ENCODE measurements at places on chromosomes 1 and 21.

- no peak for DNase-seq
These were observed 14.1 kb downstream of the F5 start for GRCh38 chr1:169572187-169572586.

GRCh38 chr1:235642011-235642942 is 7.3 kb downstream of the GNG4 start:
- peak; percentile 27 for DNase-seq

GRCh38 chr1:184388971-184389370 is 2.1 kb downstream of the C1orf21 start:
- no peak for DNase-seq

GRCh38 chr1:31394584-31395193 is 18.3 kb upstream of the SERINC2 start:
- DNase-seq, result peak; percentile 83

DNA sequence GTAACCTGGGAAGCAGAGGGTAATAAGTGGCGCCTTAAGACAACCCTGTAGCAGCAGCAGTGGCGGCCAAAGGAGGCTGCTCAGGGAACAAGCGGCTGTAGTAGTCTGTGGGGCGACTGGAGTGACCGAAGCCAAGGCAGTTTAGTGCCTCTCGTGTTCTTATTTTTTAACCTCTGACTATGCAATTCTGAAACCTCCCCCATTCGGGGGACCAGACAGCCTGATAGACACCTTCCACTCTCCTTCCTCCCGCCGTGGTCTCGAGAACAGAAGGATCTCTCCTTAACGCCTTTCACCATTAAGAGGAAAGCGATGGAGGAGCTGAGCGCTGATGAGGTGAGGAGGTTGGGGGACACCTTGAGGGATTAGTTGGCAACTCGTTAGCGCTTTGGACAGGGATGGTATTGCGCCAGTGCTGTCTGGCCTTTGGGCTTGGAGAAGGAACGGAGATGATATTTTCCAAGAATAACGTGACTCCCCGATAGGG is 644 bp downstream of the UBE4B start:
- DNase-seq, result no peak

GRCh38 chr21:25409978-25410377 is 197.3 kb downstream of the MRPL39 start:
- DNase-seq, result no peak

GRCh38 chr1:229509576-229509975 is 1.4 kb upstream of the NUP133 start:
- DNase-seq, result no peak

DNA sequence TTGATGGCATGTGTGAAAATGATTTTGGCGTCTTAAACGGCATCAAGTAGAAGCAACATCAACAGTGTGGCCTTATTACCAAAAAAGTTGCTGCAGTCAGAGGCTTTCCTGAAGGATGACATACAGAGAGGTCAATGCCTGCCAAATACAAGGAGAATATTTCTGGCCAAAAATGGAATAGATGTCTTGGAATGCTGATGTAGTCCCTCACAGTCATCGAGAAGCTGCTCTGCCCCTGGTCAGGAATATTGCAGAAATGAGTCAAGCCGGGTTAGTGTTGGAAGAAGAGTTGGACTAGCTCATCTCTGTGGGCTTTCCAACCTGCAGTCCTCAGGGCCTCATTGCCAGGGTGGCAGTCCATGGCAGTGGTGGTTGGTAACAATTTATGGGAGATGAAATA is 42.1 kb downstream of the NOS1AP start:
- no peak for DNase-seq

DNA sequence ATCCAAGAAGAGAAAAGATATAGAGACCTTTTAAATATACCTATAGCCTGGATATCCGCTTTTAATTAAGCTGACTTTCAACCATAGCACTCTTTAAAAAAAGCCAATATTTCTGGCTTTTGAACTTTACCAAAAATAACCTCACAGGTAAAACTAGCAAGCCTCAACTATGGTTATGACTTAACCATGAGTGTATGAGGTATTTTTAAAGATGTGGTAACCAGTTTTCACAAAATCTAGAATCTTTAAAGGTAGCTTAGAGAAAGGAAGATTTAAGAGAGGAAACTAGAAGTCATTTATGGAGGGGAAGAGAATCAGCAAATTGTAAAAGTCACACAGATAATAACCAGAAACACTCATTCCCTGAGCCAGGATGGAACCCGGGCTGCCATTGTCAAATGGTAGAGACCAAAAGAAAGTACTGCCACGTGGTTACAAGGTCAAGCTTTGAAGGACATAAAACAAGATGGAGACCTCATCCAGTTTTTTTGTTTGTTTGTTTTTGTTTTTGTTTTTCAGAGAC is 288.4 kb upstream of the RGS18 start:
- DNase-seq, result no peak

DNA sequence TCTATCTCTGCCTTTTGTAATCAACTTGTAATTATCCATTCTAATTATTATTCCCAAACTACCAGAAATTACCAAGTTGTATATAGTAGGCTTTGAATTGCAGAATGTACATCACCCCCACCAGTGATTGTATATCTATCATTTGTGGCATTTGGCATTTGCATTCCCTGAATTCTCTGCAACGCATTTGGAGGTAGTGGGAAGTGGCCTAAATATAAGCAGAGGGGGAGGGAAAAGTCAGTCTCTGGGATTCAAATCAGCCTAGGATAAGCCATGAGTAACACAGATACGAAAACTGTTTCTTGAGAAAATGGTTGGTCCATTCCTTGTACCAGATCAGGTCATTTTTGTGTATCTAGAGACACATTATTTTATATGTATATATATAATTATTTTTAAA is 20.7 kb downstream of the DDX20 start:
- no peak for DNase-seq

DNA sequence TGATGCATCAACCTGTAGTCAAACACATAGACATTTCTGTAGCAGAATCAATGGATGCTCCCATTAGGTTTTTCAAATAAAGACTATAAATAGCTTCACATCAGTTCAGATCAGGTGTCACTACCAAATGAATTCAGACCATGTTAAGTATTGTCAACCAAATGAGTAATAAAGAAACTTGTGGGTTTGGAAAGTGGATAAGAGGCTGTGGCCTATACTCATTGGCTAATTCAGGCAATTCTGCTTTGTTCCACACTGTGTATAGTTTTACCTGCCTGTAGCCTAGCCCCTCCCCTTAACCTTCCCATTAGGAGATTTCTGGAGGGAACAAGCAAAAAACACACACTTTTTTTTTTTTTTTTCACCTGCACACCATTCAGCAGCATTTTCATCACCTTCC is 321.2 kb downstream of the HLX start:
- no peak for DNase-seq

- DNase-seq, result no peak
These were observed 46.1 kb downstream of the APP start for GRCh38 chr21:26124421-26124833.

DNA sequence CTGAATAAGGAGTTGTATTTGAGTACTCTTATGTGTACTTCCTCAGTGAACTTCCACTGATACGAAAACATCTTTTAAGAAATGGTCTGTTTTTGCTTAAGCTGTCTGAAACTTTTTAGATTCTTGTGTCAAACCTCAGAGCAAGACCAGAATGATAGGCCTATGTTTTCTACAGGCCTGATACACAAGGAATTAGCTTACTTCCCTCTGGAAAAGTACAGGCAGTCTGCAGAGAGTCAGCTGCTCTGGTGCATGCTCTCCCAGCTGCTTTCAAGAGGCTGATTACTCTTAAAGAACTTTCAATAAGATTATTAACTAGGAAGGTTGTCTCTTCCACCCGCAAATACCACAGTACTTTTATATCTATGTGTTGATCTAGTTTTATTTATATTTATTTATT is 9.5 kb downstream of the SNX27 start:
- no peak for DNase-seq

GRCh38 chr1:216616425-216616824 is 106.8 kb downstream of the ESRRG start:
- no peak for DNase-seq

GRCh38 chr1:99749504-99750347 is 16.7 kb downstream of the FRRS1 start:
- DNase-seq, result no peak

DNA sequence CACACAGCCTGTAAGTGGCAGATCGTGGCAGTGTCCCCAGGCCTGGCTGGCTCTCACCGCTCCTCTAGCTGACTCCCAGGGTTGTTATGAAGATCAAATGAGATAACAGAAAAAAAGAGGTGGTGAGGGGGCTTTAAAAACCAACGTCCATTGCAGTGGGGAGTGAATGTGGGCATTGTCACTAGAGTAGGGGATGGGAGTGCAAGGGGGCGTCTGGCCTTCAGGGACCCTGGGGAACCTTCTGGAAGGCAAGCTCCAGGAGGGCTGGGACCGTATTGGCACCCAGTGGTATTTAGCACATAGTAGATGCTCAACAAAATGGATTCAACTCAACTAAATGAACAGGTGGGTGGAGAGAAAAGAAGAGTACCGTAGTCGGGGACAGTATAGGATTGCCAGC is 3.4 kb downstream of the PLA2G2D start:
- no peak for DNase-seq

DNA sequence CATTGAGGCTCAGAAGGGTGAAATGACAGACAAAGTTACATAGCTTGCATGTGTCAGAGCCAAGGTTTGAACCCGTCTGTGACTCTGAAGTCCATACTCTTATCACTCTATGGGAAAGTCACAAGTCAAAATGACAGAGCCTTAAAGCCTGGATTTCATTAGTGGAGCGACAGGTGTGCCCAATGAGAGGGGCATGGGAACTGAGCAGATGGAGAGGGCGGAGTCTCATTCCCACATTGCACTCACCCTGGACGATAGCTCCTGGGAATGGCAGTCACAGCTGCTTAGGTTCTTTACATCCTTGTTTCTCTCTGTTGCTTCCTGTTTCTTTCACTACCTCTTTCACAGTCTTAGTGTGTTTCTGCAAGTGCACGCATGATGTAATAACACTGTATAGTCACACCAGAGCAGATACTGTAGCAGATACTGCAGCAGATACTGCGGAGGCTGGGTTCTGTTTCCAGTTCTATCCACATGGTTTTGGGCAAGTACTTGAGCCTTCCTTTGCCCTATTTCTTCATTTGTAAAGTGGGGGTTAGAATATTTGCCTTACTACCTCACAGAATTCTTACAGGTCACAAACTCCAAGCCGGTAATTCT is 127.2 kb downstream of the ZSCAN20 start:
- no peak for DNase-seq

DNA sequence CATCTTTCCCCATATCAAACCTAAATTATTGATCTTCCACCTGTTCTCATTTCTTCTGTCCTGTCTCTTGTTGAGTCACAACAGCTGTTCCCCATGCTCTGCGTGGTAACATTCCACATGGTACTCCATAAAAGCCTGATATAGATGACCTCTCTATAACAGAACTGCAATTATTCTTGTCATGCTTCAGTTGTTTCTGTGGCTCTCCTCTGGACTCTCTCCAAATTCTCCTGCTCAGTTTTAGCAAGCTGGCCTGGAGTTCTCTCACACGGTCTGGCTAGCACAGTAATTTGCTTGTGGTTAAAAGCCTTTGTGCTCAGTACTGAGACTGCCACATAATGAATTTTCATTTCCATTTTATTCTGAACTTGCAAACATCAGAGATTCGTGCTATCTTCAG is 10.6 kb upstream of the LRRC39 start:
- no peak for DNase-seq

GRCh38 chr1:8661185-8662110 is 156.0 kb downstream of the RERE start:
- no peak for DNase-seq

GRCh38 chr21:29626801-29627470 is 312.9 kb downstream of the GRIK1 start:
- DNase-seq, result no peak

DNA sequence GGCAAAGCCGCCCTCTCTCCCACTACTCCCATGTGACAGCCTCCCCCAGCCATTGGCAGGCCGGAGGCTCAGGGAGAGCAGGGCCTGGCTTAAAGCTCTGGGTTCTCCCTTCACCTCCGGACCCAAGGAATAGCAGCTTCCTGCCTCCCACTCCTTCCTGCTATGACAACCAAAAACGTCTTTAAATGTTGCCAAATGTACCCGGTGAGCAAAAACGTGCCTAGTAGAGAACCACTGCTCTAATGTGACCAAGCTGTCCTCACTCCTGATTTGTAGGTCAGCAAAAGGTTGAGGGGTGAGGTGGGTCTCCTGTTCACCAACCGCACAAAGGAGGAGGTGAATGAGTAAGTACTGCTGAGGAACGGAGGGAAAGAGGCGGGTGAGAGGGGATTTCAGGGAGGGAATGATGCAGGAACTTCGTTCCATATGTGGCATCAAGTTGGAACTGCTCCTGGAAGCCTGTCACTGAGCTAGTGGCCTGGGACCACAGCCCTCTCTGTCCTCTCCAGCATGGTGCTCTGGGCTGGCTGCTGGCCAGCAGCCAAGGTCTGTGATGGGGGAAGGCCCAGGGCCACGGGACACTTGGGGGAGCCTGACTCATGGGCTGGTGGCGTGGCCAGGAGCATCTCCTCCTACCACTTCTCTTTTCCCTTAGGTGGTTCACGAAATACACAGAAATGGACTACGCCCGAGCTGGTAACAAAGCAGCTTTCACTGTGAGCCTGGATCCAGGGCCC is 5.7 kb downstream of the MRTO4 start:
- no peak for DNase-seq

DNA sequence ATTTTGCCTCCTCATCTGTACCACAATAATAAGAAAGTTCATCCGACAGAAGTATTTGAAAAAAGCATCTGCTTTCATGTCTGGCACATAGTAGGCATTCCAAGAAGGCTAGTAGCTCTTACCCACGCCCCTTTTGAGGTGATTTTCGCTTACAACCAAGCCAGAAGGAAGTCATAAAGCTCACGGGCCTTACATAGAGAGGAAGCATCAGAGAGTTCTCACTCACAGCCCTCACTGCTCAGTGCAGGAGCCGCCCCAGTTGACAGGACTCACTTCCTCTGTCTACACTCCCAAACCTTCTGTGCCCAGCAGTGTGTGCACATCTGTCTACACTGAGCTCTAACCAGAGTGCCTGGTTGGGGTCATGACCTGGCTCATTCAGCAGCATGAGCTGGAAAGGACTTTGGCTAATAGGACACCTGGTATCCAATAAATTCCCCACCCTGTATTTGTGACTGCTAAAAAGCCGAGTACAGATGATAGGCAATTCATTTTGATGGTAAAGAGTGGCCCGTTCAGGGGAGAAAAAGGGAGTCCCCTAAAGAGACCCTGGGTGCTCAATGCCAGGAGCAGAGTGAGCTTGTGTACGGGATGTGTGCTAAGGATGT is 36.8 kb upstream of the DUSP10 start:
- DNase-seq, result peak; percentile 53

DNA sequence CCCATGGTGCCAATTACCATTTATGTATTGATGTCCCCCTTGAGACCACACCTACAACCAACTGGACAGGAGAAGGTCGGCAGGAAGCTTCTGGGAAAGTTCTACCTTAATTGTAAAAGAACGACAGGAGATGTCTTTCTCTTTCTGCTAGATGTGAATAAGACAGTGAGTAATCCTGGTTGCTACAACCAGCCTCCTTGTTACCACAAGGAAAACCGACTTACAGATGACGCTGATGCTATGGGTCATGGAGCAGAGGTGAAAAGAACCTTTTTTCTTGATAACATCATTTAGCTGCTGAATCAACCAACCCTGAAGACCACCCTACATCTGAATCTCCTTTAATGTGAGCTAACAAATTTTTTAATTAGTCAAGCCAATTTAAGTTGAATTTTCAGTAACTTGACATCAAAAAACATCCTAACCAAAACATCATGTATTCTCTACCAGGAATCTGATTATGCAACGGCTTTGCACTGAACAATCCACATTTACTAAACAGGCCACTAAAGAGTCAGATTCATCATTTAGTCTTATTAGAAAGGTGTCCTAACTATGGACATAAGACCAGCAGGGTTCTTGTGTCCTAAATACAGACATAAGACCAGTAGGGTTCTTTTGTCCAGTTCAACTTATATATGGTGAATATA is 23.0 kb downstream of the RGS2 start:
- no peak for DNase-seq

Data from germinal center (tissue), 1 donor.